Left cardiac atrium (tissue), 4 donors: ENCODE measurements at places on chromosomes 1 and 21. TPM values are rescaled to one million over a fixed set of nuclear protein-coding genes. Genes with fewer than 3 reads are reported as not detected.

- peak; percentile 83 for DNase-seq
Measured at GRCh38 chr21:45041351-45041805, 33.0 kb upstream of the ADARB1 start.

DNA sequence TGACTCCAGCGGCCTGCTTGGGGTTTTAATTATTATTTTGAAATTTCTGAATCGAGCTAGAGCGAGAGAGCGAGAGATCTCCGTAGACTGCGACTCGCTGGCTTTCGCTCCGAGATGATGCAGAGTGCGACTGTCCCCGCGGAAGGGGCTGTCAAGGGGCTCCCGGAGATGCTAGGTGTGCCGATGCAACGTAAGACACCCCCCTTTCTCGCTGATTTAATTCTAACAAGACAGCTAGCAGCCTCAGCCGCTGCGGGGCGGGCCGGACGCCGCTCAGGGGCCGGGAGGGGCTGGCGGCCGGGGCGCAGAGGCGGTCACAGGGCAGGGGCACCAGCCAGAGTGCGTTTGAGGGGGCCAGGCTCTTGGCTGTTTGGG, 339 bp downstream of the LHX4 start:
- no peak for DNase-seq

Gene CLEC20A
- total RNA-seq: not detected

Gene TCHHL1
- not detected for total RNA-seq

- no peak for DNase-seq
Measured at GRCh38 chr1:21961799-21962198, 15.0 kb upstream of the CELA3B start.

Gene KCNJ15
- total RNA-seq: 1.3 TPM

Gene KIF21B
- total RNA-seq: 0.94 TPM

DNA sequence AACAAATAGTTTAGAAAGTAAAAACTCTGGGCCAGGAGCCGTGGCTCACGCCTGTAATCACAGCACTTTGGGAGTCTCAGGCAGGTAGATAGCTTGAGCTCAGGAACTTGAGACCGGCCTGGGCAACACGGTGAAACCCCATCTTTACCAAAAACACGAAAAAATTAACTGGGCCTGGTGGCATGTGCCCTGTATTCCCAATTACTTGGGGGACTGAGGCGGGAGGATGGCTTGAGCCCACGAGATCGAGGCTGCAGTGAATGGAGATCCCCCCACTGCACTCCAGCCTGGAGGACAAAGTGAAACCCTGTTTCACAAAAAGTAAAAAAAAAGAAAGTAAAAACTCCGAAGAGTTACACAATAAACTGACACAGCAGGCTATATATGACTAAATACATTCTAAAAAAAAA, 10.6 kb downstream of the CEP170 start:
- no peak for DNase-seq

DNA sequence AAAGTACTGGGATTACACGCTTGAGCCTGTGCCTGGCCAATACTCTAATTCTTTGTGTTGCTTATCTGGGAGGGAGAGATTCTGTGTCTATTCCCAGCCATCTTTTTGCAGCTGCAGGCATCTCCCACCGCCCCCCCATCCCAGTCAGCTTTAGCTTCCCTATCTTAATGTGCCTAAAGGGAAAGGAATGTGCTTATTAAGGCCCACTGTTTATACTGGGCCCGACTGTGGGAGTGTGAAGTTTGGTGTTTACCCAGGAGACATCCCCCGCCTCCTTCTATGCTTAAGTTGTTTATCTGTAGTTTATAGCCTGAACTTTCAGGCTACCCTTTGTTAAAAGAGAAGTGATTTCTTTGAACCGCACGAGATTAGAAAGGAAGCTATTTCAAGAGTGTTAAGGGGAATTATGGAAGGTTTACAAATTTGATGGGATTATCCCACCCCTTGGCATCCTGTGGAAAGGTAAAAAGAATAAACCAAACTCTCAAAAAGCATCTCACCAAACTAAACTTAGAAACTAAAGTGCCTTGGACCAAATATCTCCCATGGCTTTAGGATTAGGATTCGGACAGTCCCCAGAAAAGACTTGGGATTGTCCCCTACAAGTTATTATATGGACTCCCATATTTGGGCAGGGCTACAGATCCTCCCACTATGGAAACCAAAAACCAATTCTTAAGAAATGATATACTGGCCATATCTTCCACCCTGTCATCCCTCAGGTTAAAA, 25.5 kb upstream of the ZNF496 start:
- peak; percentile 39 for DNase-seq

- DNase-seq: peak; percentile 89
Measured at GRCh38 chr21:41878831-41879189, 334 bp downstream of the PRDM15 start.

Gene KIF2C
- 1.2 TPM for total RNA-seq

Gene EYA3
- total RNA-seq: 17.8 TPM
